WTC11 (cell line): ENCODE measurements at places on chromosomes 16 and 17. TPM values are rescaled to one million over a fixed set of nuclear protein-coding genes. Genes with fewer than 3 reads are reported as not detected.

HSD17B1 gene
- 1.5 to 1.6 TPM (median 1.5 TPM) in 3 replicates for total RNA-seq

PMP22 gene
- 1.5 to 3.0 TPM (median 1.9 TPM) in 3 replicates for total RNA-seq

ATAD5 gene
- total RNA-seq = 24.7 to 26.0 TPM (median 25.0 TPM) in 3 replicates

SLC25A19 gene
- total RNA-seq = 22.6 to 27.7 TPM (median 23.0 TPM) in 3 replicates

ALDH3A1 gene
- total RNA-seq = 0.35 to 1.1 TPM (median 0.53 TPM) in 3 replicates

TVP23C gene
- 16.2 to 16.9 TPM (median 16.5 TPM) in 3 replicates for total RNA-seq

ABCC12 gene
- total RNA-seq = not detected in 3 replicates

MYH2 gene
- total RNA-seq = 1.1 to 1.5 TPM (median 1.5 TPM) in 3 replicates

MT4 gene
- total RNA-seq = not detected in 3 replicates

HYDIN gene
- total RNA-seq = 2.6 to 3.3 TPM (median 3.0 TPM) in 3 replicates

SCIMP gene
- not detected in 3 replicates for total RNA-seq

TBC1D28 gene
- total RNA-seq = 0.09 to 0.15 TPM in 2 of 3 replicates, not detected in the other

C1QTNF8 gene
- total RNA-seq = 0.13 to 0.16 TPM in 2 of 3 replicates, not detected in the other

SLC2A4 gene
- total RNA-seq = 5.6 to 6.4 TPM (median 6.2 TPM) in 3 replicates

ACAP1 gene
- total RNA-seq = 58.6 to 63.9 TPM (median 60.6 TPM) in 3 replicates

PRAC1 gene
- total RNA-seq = 35.2 to 60.8 TPM (median 37.9 TPM) in 3 replicates

KRTAP3-1 gene
- total RNA-seq = not detected in 3 replicates

MEIOB gene
- total RNA-seq = 1.4 to 3.9 TPM (median 3.3 TPM) in 3 replicates

C16orf90 gene
- not detected in 3 replicates for total RNA-seq

CCP110 gene
- 17.9 to 23.9 TPM (median 19.5 TPM) in 3 replicates for total RNA-seq

PRR11 gene
- total RNA-seq = 70.3 to 90.4 TPM (median 70.5 TPM) in 3 replicates

CLDN7 gene
- total RNA-seq = 131 to 136 TPM (median 136 TPM) in 3 replicates

ATP1B2 gene
- total RNA-seq = 29.1 to 37.5 TPM (median 35.9 TPM) in 3 replicates

TBC1D3C gene
- total RNA-seq = not detected in 3 replicates

CFAP97D1 gene
- 0.09 to 0.14 TPM (median 0.13 TPM) in 3 replicates for total RNA-seq

CFDP1 gene
- total RNA-seq = 79.2 to 102 TPM (median 98.0 TPM) in 3 replicates

SALL1 gene
- 63.9 to 67.0 TPM (median 65.0 TPM) in 3 replicates for total RNA-seq

CMTM2 gene
- total RNA-seq = not detected in 3 replicates
